Myocyte (in vitro differentiated cells): ENCODE measurements at places on chromosomes 11 and 22. TPM values are rescaled to one million over a fixed set of nuclear protein-coding genes. Genes with fewer than 3 reads are reported as not detected.

- peak; percentile 79 for DNase-seq
These were observed 61.5 kb upstream of the SLC25A18 start for GRCh38 chr22:17501679-17502285.

Gene CHRNA10
- total RNA-seq = 0.47 and 0.59 TPM in 2 replicates

DNA sequence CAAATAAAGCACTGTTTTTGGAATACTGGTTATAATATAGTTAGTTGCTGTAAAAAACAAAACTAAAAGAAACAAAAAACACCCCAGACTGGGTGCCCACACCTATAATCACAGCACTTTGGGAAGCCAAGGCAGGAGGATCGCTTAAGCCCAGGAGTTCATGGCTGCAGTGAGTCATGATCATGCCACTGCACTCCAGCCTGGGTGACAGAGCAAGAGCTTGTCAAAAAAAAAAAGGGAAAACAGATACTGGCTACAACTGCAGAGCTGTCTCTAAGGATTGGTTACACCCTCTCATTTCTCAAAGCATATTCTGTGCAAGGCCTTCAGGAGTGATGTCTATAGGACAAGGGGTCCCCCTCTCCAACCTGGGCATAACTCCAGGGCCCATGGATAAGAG, 14.6 kb upstream of the STK33 start:
- peak; percentile 50 for DNase-seq

DNA sequence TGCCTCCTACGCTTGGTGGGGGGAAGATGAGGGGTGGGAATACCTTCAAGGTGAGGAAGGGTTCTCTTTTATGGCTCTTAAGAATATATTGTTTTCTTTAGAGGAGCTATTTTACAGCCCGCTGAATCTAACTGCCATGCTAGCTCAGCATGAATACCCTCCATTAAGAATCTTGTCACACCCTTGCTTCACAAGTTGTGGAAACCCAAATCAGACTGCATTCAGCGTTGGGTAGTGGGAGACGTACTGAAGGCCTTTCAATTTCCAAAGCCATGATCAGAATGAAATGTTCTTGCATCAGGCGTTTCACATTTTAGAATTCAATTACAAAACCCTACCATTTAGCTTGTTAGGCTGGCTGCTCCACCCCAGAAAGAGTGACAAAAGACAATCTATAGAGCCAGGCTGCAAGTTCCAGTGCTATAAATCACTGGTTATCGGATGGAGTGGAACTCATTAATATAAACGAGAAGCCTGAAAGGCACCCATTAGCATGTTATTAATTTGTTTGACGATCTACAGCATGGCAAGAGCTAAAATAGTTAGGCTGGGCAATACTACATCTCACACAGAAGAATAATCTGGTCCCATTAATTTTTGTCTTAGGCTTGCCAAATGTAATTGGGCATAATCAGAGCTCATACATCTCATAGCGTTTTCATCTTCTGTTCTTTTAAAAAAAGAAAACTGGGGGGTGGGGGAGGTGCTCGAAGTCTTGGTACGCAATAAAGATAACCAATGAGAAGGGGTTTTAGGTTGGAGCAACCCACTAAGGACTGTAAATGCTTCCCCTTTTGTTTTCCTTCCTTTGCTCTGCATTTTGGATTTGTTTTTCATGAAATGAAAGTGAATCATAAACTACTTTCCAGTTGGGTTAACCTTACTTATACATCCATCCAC, 57.5 kb downstream of the ABTB2 start:
- DNase-seq = no peak

DNA sequence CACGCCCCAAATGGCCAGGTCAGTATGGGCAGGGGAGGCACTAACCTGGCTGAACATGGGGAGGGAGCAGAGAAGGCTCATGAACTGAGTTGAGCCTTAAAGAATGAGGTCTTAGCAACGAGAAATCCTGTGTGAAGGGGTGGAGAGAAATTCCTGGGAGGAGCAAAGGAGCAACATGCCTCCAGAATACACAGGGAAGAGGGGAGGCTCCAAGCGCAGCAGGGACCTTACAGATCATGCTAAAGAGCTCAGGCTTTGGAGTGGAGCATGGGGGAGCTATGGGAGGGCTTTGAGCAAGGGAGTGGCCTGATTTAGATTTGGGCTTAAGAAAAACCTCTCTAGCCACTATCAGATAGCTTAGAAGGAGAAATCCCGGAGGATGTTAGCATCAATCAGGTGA, 88.1 kb downstream of the MN1 start:
- no peak for DNase-seq

GRCh38 chr11:116533186-116533825, 239.5 kb downstream of the BUD13 start:
- no peak for DNase-seq

DNA sequence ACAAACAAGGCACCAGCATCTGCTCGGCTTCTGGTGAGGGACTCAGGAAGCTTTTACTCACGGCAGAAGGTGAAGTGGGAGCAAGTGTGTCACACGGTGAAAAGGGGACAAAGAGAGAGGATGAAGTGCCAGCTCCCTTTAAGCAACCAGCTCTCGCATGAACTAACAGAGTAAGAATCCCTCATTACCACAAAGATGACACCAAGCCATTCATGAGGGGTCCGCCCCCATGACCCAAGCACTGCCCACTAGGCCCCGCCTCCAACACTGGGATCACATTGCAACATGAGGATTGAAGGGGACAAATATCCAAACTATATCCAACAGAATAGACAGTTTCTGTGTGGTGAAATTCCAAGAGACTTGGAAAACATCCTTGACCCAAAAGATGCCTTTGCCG, 198.2 kb upstream of the POU2AF2 start:
- peak; percentile 74 for DNase-seq

DNA sequence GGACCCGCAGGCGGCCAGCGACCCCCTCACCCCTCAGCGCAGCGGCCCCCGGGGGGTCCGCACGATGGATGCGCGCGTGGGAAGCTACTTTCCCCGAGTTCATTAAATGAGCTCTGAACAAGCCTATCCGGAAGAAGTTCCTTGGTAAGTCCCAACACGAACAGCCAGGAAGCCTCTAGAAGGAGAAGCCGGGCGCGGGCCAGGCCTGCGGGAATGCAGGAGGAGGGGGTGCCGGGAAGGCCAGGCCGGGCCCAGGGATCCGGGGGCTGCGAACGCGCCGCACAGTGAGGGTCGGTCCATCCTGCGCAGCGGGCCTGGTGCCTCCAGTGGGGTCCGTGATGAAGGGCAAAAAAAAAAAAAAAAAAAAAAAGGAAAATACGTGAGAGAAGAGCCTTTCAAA, 36.9 kb downstream of the TOLLIP start:
- DNase-seq = no peak

DNA sequence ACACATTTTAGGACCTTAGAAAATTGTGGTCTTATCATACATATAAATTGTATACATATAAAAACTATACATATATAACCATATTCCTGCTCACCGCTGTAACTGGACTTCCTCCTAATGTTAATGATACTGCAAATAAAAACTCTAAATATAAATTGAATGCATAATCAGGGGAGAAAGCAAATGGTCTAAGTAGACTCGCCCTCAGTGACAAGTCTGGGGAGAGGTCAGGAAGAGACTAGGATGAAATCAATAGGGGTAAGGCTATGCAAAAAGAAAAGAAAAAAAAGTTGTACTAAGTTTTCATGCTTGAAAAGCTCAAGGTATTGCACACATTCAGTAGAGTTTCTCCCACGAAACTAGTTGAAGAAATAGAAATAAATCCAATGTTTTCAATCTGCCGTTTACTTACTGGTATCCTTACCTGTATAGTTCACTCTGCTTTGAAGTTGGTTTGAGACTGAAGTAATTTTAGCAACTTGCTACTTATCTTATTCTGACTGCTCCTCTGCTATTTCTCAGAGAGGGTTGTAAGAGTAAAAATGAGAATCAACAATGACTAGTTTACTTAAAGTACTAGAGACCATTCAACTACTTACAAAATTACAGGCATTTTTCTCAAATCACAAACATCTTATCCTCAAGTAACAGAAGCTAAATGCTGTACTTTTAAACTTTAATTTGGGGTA, 12.2 kb upstream of the ARHGAP32 start:
- no peak for DNase-seq

GRCh38 chr11:70000228-70000627, 77.9 kb upstream of the ANO1 start:
- no peak for DNase-seq

DNA sequence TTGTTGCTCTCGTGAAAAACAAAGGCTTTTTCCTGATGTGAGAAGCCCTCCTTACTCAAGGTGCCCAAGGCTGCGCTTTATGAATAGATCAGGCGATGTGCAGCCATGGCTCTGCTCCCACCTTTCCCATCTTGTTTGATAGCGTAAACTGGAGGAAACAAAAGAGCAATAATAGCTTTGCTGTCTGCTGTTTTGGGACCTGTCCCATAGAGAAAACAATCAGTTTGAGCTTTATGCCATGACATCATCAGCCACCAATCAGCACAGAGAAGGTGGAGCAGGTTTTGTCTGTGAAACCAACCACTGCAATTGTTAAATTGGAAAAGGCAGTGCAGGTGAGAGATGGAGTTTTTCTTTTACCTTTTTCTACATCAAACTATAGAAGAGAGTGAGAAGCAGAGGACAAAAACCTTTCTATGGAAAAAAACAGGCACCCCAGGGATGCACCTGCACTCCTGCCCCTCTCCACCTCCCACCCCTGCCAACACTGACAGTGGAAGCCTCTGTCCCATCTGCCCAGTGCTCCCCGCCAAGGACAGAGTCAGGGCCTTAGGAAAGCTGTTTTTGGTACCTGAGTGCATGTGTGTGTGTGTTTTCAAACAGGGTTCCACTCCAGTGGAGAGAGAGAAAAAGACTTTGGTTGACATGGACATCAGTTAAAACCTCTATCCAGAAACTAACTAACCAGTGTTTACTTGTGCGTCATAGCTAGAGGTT, 80.7 kb downstream of the MICAL3 start:
- no peak for DNase-seq

DNA sequence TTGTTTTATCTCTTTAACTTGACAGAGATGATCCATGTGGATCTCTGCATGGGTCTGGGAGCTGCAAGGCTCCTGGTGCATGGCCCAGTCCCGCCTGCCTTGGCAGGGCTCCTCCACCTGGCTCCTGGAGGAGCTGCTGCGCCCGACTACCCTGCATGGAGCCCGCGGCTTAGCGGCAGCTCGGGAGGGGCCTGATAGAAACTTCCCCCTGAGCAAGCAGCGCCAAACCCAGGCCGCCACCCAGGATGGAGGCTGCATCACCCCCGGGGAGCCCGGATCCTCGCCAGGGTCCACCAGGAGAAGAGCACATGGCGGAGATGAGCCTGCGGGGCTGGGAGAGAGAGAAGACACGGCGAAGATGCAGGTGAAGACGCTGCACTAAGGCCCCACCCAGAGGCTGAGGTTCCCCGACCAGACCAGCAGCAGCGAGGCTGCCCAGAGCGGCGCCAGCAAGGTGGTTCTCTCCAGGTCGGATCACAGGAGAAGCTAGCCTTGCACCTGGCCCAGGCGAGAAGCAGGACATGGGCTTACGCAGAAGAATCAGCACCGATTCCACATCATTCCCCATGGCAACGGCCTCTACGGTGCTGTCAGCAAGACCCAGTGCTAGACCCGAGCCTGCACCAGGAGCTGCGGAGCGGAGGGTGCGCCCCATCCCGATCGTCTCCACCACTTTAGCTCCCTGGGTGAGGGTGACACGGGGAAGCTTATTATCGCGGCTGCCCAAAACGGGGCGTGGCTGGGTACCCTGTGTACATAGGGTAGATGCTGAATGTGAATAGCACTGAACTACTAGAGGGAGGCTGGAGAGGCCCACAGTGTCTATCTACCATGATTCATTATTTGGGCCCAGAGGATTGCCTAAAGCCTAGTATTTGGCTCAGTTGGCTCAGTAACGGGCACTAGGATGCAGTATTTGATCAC, 41.3 kb upstream of the VPREB1 start:
- no peak for DNase-seq
